WERI-Rb-1 (cell line): ENCODE measurements at places on chromosomes 7 and 10.

GRCh38 chr10:46228563-46229071 lies 58.2 kb upstream of the ANTXRL start:
- peak; percentile 81 for DNase-seq

DNA sequence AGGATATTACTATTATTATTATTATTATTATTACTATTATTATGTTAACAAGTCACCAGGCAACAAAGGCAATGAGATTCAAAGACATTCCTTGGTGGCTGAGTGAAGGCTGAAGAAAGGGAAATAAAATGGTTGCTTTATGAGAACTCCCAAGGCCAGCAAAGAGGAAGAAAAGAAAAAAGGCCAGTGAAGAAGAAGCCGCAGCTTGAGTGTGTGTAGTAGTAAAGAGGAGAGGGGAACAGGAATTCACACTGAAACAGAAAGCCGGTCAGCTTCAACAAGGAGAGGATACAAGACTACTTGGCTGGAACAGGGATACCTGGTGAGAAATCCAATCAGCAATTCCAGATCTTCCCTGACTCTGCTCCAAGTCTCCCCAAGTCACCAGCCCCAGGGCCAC lies 42.4 kb downstream of the PLXNA4 start:
- DNase-seq, result no peak

GRCh38 chr10:87608756-87609155 lies 50.9 kb upstream of the PAPSS2 start:
- DNase-seq, result no peak

- DNase-seq, result no peak
Observed at GRCh38 chr7:18952846-18953245, 164.6 kb downstream of the TWIST1 start.

DNA sequence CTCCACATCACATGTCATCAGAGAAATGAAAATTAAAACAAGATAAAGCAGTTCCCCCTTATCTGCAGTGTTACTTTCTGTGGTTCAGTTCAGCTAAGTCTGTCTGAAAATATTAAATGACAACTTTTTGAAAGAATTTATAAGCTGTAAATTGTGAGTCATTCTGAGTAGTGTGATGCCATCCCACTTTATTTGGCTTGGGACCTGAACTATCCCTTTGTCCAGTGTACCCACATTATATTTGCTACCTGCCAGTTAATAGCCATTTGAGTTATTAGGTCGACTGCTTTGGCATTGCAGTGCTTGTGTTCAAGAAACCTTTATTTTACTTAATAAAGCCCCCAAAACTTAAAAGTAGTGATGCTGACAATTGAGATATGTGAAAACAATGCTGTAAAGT lies 804.2 kb downstream of the ANKRD7 start:
- DNase-seq, result no peak

DNA sequence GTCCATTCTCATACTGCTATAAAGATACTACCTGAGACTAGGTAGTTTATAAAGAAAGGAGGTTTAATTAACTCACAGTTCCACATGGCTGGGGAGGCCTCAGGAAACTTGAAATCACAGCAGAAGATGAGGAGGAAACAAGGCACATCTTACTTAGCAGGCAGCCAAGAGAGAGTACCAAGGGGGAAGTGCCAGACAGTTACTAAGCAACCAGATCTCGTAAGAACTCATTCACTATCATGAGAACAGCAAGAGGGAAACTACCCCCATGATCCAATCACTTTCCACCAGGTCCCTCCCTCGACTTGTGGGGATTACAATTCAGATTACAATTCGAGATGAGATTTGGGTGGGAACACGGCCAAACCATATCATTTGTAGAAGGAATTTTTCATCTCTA lies 36.3 kb downstream of the NHLRC2 start:
- DNase-seq, result no peak

- DNase-seq, result no peak
Observed at GRCh38 chr10:101379663-101380352, 25.8 kb downstream of the BTRC start.

DNA sequence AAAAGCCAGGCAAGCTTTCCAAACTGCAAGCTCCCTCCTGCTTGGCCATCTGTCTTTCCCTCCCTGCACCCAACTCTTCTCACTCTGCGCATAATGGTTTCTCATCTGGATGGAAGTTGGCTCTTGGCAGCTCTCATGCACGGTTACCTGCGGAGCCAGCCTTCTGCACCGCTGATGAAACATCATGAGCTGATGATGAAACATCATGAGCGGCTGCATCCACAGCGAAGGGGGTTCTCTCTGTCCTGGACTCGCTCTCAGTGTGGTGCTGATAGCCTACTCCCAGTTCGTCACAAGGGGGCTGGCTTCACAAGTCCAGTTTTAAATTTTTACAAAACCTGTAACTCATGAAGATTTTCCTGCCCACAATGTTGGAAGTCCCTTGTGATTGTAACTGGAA lies 457.5 kb downstream of the ACTR3B start:
- DNase-seq, result no peak

DNA sequence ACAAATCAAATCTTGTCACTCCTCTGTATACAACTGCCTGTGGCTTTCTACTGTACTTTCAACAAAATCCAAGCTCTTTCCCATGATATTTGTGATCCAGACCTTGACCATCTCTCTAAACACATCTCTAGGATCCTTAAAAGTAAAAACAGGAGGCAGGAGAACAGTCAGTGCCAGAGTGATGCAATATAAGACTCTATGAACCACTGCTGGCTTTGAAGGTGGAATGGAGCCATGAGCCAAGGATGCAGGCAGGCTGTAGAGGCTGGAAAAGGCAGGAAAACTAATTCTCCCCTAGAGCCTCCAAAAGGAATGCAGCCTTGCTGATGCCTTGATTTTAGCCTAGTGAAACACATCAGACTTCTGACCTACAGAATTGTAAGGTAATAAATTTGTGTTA lies 45.5 kb upstream of the LRRN3 start:
- DNase-seq, result no peak

GRCh38 chr7:90825779-90826178 lies 229.7 kb downstream of the CDK14 start:
- no peak for DNase-seq

DNA sequence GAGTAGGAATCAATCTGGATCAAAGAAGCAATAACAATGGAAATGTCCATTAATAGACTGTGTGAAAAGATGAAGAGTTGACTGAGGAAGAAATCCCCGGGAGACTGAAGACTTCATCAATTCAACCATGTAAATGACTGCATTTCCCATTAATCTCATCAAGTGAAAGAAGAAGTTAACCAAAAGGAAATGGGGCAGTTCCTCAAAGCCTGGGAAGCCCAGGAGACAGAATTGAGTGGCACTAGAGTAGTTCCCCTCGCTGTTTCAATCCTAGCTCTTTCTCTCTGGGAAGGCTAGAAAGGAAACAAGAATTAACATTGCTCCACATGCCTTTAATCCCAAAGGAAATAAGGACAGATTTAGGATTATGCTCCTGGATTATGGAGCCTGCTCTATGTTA lies 4.8 kb upstream of the OR6V1 start:
- no peak for DNase-seq

DNA sequence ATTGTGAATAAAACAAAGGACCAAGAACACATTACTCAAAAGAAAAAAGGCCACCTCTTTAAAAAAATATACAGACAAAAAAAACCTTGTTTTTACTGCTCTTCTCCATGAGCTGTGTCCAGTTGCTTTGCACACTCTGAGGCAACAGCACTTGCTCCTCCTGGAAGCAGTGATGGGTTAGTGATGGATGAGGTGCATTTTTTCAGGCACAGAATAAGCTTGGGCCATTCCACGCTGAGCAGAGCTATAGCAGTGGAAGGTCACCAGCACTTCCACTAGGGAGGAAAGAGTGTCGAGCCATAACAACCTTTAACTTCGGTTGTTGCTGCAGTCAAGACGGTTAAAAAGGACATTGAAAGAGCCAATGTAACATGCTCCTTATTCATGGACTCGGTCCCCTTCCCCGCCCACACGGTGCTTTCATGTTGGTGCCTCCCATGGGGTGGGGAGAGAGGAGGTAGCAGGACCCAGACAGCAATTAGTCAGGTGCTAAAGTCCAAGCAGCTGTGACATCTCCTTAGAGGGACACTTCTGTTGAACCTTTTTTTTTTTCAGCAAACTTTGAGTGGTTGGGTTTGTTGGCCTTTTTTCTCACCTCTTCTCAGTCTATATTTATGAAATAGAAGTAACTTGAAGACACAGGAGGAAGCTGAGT lies 136.5 kb upstream of the ADARB2 start:
- no peak for DNase-seq

DNA sequence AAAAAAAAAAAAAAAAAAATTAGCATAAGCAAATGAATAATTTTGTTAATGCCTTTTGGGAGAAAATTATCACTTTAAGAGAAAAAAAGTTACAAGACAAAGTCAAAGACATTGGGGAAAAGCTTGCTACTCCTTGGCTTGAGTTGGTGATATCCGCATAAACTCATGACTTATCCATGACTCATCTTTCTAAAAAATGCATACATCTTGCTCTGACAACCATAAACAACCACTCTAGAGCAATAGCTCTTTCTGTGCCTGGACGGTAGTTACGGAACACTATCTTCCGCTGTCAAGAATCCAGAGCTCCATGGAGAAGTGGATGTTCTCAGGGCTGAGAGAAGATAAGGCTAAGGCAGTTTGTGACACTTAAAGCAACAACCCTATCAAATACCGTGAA lies 281.1 kb upstream of the PFKP start:
- DNase-seq, result no peak
